Pons (tissue), 1 donor: ENCODE measurements at places on chromosomes 7 and 10.
A peak's percentile ranks its signal among the peaks of the same experiment; 100 is the strongest.

GRCh38 chr7:64515330-64515729 is 47.5 kb downstream of the ZNF680 start:
- DNase-seq, result no peak

DNA sequence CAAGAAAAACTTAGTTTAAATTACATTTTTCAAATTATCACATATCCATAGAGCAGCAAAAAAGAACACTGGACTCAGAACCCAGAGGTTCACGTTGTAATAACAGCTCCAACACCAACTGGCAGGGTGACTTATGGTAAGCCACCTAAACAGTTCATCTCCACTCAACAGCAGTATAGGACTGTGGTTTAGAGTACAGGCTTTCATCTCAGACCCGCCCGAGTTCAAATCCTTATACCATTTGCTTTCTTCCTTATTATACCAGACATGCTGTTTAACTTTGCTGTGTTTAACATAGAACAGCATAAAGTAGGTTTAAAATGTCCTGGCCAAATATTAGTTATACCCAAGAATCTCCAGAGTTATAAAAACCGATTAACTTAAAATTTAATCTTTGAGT is 97.9 kb downstream of the ARHGAP21 start:
- DNase-seq, result no peak

- DNase-seq, result peak; percentile 62
Measured at GRCh38 chr7:18345641-18346234, 149.8 kb upstream of the HDAC9 start.

DNA sequence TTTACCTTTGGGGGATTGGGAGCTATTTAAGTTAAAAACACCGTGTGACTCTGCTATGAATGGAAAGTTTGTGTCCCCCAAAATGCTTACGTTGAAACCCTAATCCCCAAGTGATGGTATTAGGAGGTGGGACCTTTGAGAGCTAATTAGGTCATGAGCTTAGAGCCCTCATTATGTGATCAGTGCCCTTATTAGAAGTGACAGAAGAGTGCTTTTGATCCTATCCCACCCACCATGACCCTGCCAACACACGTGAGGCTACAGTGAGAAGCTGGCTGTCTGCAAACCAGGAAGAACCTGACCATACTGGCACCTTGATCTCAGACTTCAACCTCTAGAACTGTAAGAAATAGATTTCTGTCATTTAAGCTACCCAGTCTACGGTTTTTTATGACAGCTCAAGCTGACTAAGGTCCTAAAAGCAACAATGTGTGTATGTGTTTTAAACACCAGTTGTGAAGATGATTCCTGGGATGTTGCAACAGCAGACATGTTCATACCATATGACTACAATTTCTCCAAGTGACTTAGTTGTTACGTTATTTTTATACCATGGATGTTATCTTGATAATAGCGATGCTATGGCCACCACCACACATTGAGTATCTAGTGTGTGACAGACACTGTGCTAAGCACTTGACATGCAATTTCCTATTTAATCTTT is 124.4 kb downstream of the PIP4K2A start:
- DNase-seq, result no peak

- no peak for DNase-seq
Measured at GRCh38 chr10:13969792-13970140, 361.0 kb downstream of the FRMD4A start.

- DNase-seq, result peak; percentile 56
Measured at GRCh38 chr7:10708447-10708846, 265.2 kb upstream of the PHF14 start.

DNA sequence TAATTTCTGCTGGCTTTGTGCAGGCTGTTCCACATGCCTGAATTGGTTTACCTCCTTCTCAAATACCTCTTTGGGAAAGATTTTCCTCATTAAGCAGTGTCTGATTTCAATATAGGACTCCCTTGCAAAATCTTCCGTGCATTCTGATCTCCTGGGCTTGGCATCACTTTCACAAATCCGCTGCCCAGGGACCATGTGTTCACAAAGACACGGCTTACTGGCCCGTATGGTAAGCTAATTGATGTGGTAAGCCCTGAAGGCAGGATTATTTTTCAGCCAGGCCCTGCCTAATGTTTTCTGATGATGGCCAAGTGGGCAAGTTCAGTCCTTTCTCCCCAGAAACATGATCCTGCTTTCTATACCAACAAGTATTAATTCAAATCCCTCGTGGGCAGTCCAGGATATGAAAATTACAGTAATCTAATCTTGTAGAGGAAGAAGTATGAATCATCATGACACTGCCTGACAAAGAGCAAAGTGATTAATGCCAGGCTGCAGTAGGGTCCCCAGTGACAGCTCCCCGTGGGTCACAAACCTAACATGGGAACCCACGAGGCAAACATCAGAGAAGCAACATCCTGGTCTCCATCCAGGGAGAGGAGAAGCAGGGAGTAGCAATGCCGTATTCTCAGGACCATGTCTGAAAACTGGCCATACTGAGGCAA is 11.6 kb upstream of the SVIL start:
- DNase-seq, result no peak

- no peak for DNase-seq
Measured at GRCh38 chr7:49875336-49875735, 101.9 kb downstream of the VWC2 start.

DNA sequence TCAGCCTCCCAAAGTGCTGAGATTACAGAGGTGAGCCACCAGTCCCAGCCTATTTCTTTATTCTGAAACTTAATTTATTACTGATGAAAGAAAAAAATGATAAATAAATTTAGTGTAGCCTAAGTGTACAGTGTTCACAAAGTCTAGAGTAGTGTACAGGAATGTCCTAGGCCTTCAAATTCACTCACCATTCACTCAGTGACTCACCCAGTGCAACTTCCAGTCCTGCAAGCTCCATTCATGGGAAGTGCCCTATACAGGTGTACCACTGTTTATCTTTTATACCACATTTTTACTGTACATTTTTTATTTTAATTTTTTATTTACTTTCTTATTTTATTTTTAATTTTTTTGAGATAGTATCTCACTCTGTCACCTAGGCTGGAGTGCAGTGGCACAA is 12.2 kb downstream of the MRLN start:
- no peak for DNase-seq

DNA sequence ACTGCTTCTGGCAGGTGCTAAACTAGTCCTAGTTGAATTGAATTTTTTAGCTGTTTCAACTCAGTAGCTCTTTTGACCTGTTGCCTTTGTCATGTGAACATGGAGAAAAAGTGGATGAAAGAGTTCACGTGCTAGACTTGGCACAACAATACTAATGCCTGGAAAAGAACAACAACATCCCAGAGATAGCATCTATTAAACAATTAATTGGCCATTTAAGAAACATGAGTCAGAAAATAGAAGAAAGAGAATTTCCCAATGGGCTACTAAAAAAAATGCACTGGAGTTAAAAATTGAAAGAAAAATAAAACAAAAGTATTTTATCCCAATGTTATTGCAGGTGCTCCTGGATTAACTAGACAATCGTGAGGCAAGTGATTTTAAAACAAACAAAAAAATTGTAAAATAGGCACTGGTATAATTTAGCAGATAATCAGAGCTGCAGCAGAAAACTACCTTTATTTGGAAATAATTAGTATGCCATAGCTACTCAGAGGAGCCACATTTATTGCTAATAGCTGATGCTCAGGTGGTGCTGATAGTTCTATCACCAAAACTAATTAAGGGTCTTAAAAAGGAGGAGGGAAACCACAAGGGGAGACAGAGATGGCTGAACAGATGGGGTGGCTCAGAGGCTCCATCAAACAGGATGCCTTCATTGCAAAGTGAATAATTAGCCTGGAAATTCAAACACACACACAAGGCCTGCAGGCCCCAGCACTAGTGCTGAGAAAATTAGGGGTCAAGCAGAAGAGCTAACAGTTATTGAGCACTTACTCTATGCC is 17.6 kb downstream of the CCDC71L start:
- no peak for DNase-seq

DNA sequence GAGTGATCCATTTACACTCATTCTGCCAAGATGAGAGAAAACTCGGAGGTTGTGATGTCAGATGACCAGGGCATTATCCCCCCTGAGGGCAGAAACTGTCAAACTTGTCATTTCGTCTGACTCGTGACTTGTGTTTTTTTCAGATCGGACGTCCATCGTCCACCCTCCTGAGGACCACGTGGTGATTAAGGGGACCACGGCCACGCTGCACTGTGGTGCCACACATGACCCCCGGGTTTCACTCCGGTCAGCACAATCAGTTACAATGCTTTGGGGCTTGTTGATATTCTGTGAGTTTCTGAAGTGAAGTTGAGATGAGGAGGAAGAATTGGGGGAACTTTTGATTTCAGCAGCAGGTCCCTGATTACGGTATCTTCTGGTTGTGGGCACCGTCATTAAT is 670.3 kb downstream of the SDK1 start:
- DNase-seq, result no peak

- peak; percentile 22 for DNase-seq
Measured at GRCh38 chr10:33095867-33096815, 138.1 kb upstream of the ITGB1 start.
